LoVo (cell line): ENCODE measurements at places on chromosomes 1 and 21.

DNA sequence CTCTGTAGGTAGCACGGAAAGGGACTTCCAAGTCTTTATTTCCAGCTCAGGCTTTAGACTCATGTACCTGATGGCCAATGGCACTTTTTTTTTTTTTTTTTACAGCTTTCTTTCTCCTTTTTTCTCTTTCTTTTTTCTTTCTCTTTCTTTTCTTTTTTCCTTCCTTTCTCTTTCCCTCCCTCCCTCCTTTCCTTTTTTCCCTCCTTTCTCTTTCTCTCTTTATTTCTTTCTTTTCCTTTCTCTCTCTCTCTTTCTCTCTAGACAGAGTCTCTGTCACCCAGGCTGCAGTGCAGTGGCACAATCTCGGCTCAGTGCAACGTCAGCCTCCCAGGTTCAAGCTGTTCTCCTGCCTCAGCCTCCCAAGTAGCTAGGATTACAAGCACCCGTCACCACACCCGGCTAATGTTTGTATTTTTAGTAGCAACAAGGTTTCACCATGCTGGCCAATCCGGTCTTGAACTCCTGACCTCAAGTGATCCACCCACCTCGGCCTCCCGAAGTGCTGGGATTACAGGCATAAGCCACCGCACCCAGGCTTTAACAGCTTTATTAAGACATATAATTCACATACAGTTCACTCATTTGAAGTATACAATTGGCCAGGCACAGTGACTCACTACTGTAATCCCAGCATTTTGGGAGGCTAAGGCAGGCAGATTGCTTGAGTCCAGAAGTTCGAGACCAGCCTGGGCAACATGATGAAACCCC lies 5.1 kb upstream of the DCAF8 start:
- DNase-seq, result no peak

DNA sequence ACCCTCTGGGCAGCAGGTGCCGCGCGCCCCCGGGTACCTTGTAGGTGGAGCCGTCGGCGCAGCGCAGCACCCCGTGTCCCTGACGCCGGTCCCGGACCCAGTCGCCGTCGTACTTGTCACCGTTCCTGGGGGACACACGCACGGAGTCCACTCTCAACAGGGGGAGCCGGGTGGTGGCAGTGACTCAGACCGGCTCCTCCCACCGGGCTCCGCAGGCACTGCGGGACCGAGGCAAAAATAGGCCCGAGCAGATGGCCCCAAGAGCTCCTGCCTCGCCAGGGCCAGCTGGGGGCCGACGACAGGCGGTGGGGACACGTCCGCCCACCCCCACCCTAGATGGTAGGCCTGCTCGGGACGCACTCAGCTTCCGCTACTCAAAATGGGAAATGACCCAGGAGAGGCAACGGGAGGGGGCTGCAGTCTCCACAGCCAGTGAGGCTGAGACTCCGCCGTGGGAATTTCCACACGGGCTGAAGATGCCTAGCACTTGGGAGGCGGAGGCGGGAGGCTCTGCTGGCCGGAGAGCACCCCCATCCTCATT lies 6.3 kb downstream of the MORN1 start:
- no peak for DNase-seq

GRCh38 chr1:227072991-227073390 lies 132.9 kb downstream of the COQ8A start:
- DNase-seq, result no peak

- no peak for DNase-seq
Measured at GRCh38 chr1:99570486-99571089, 75.3 kb upstream of the PALMD start.

- DNase-seq, result no peak
Measured at GRCh38 chr1:111126354-111126753, 13.5 kb downstream of the DRAM2 start.

DNA sequence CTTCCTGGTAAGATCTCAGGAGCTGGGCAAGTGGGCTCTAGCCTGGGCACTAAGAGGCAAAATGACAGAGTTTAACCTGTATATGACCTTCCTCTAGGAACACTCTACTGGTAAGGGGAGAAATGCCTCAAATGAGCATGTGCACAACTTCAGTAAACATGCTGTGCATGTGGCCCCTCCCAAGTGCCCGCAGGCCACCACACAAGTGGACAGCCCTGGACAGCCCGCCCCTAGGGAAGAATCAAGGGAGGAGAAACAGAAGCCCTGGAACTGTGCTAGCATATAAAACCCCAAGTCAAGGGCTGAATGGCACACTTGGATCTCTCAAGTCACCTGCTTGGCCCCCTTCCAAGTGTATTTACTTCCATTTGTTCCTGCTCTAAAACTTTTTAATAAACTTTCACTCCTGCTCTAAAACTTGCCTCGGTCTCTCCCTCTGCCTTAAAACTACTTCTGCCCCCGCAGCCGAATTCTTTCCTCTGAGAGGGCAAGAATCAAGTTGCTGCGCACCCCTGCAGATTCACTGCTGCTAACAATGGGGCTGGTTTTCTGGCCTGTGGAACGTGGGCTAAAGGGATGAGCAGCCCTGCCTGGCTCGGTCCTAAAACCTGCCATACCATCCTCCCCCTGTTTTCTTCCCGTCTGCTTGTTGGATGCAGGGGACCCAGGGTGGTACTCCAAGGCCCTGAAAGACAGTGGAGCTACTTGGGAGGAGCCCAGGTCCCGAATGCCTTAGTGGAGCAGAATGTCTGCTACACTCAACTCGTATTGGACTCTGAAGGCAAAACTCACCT lies 93.5 kb downstream of the IER5 start:
- DNase-seq, result no peak

DNA sequence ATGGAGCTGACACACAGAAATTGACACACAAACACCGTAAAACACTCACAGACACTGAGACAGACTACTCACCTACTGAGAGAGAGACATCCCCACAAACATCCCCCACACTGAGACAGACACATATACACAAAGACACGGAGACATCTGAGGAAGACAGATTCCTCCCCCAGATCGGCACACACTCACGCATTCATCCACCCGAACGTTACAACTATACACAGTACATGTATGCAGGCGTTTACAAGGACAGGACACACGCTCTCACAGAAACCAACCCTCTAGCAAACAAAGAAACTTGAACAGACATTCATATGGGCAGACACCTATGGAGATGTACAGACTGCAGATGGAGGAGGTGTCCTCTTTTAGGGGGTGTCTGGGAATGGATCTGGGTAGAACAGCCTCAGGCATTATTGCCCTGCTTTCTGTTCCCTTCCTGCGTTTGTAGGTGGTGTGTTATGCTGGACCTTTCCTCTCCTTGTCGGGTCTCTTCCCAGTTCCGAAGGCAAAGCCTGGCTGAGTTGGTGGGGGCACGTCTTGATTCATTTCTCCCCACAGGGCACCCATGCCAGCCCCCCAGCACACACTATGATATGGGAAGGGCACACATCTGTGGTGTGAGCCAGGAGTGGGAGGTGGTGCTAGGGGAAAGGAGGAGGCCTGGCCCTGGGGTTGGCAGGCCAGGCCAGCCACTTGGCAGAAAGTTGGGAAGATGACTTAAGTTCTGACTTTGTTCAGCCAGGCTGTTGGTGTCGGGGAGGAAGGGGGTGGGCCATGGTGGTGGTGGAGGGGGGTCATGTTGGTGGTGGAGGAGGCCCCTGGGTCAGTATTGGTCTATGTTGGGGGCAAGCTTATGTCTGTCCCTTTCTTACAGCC lies 1.5 kb downstream of the KIRREL1 start:
- DNase-seq, result no peak

GRCh38 chr1:199161319-199161680 lies 522.5 kb downstream of the PTPRC start:
- no peak for DNase-seq

DNA sequence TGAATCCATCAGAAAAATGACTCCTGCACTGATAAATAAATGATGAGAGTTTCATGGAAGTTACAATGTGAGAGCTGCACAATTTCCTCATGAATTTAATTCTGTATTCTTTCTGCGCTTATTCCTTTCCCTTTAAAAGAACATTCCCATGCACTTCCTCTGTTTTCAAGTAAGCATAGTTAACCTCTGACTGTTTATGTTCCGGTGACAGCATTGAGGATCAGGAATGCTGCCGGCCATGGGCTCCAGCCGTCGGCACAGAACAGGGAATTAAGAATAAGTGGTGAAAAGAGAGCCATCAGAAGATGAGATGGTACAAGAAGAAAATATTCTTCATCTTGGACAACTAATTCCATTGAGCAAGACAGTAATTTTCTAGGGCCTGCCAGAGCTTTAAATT lies 65.3 kb downstream of the SUSD4 start:
- no peak for DNase-seq

- DNase-seq, result peak; percentile 23
Measured at GRCh38 chr1:182054698-182055326, 6.7 kb downstream of the ZNF648 start.

DNA sequence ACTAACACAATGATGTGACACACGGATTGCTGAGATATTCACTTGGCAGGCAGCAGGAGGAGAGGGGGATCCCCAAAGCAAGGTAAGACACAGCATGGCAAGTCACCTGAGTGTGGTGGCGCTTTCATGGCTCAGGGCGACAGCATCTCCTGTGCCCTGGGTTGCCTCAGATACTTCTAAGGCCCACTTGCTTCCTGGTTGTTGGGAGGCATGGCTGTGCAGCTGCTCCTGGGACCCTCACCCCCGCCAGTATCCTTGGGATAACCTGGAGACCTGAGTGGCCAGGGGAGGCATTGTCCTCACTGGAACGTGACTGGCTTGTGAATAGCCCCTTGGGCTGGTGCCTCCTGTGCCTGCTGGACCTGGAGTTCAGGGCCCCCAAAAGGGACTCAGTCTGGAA lies 69.8 kb downstream of the STUM start:
- DNase-seq, result no peak

GRCh38 chr1:63073309-63074306 lies 248.8 kb upstream of the FOXD3 start:
- no peak for DNase-seq

DNA sequence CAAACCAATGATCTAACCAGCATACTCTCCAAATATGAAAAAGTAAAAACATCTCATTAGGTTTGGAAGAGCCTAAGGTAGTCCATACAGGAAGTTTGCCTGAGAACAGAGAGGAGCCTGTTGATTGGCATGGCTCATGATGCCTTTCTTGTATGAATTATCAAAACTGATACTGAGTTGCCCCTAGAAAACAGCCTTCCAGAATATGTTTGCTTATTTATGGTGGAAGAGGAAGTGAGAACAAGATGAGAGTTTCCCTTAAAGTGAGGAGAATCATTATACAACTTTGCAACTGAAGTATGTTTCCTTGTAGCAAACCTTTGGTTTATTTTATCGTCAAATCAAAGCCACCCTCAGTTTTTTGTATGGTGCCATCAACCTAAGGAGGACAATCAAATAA lies 23.8 kb upstream of the KIAA1614 start:
- DNase-seq, result no peak

DNA sequence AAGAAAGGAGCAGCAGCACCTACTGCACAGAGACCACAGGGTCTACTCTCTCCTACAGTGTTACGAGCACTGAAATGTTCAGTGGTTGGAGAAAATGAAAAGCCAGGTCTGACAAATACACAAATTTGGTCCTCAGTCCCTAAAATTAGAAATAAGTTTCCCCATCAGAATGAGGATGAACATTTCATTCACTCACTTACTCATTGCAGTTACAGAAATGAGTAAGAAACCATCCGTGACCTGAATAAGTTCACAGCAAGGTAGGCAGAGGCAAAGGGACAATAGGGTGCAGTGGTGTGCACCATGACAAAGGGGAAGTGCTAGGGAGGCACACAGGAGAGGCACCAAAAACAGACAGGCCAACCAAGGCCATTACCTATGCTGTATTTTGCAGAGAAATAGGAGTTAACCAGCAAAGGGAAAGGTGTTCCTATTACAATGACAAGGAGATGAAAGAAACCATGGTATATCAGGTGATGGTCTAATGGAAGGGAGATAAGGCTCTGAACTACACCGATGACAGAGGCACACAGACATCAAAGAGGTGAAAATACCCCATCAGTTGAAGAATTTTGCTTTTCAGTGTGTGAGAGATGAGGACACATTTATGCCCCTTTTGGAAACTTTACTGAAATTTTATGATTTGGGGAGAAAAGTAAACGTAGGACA lies 29.4 kb downstream of the VAV3 start:
- DNase-seq, result no peak

DNA sequence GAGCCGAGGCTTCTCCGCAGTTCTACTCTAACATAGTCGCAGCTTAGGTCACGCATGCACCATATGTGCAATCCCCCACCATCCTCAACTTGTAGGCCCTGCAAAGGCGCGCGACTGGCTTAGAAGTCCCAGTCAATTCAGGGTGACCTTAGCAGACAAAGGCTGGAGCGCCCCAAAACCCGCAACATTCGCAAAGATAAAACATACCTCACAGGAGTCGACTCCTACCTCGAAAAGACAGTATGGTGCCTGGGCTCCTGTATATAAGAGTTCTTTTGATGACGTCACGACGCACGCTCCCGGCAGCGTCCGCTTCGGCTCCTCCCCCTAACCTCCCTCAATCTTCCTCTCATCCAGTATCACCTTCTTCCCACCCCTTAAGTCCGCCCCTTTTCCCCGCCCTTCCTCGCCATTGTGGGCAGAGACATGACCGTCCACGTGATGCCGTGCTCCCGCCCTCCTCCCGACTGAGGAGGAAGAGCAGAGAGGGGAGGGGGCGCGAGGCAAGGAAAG lies at the start of gene GAS5:
TSS of gene GAS5 (minus strand) at position 237 of the 513 bp plus-strand sequence.
- DNase-seq, result peak; percentile 98

GRCh38 chr21:10272216-10272615 lies 249.2 kb upstream of the TPTE start:
- peak; percentile 34 for DNase-seq

DNA sequence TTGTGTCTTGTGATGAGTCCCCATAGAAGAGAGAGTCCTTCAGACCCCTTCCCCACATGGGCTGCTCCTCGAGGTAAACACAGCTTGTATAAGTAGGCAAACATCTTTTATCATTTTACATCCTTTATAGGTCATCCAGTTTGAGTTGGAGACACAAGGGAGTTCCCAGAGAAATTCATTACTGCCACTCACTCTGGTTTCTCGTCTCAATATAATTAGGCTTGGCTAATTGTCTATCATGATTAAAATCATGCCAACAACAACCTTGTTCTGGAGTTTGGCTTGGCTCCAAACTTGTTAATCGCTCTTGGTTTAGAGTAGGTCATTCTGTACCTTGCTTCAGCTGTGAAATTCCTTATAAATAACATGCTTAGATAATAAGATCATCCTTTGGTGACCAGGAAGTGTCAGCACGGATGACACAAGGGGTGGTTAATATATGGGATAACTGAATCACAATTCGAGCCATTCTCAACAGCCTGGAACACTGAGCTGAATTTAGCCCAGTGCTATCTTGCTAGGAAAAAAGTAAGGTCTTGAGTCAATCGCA lies 70.7 kb upstream of the DAB1 start:
- DNase-seq, result no peak

GRCh38 chr1:9537863-9538668 lies 1.2 kb upstream of the SLC25A33 start:
- DNase-seq, result no peak

DNA sequence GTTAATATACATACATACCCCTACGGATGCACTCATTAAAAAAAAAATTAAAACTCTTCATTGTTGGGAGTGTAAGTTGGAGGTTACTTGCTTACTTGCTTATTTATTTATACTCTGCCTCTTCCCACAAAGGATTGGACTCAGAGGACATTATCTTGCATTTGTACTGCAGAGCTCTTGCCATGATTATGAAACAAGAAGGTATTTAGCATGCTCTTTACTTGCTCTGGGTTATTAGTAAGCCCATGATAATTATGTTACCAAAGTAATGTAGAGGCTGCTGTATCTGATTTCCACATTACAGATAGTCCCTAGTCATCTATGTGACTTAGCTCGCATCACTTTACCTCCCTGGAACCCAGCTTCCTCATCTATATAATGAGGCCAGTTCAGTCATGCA lies 355.1 kb upstream of the PTBP2 start:
- no peak for DNase-seq
